ENCODE measurements at places on chromosomes 4 and X.
A peak's percentile ranks its signal among the peaks of the same experiment; 100 is the strongest.

DNA sequence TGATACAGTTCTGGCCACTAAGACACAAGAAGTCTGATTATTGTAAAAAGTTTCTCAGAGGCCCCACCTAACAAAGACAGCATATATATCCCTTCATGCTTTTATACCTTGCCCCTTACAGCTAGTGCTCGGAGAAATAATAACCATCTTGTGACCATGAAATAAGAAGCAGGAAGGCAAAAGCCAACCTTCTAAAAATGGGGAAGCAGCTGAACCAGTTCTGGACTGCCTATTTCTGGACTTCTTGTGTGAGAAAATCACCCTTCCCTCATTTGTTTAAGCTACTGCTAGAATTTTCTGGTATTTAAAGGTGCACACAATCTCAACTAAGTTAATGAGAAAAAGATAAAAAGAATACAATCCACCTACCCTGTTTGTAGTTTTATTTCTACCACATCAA lies 87.5 kb downstream of the CNOT6L start:
- DNase-seq: no peak

GRCh38 chrX:22481436-22481835 lies 208.7 kb downstream of the CBLL2 start:
- DNase-seq: no peak

DNA sequence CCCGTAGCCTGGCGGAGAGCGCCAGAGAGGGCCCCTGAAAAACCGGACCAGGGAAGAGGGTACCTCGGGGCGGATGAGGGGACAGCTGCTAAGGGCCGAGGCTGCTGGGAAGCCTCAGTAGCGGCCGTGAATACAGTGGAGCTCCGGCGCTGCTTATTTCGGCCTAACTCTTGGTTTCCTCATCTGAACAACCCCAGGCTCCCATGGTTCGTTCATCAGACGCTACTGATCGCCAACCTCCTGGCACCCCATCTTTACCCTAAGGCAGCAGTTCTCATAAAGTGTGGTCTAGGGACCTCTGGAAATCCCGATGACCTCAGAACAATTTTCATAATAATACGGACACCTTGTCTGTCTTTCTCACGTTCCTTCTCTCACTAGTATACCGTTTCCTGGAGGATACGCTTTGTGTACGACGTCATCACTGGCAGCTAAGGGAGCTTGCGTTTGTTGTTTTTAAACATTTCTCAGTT lies 645 bp upstream of the RAB28 start:
- no peak for DNase-seq

GRCh38 chrX:118254611-118255010 lies 91.3 kb upstream of the WDR44 start:
- peak; percentile 31 for DNase-seq

GRCh38 chr4:123667496-123667895 lies 270.9 kb downstream of the SPRY1 start:
- DNase-seq: no peak

DNA sequence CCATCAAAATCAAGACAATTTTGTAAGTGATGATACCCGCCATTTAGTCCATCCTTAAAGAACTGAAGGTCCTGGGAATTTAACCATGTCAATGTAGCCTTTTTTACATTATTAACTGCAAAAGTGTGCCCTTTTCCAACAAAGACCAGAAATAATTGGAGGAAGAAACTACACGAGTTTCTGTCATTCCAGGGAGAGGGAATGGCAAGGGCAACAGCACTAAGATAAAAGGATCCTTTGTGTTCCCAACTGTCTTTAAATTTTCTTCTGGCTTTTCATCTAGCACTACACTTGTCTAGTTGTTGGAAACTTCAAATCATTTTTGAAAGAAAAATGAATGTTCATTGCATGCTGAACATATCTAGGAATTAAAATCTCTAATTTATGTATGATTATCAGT lies 286.2 kb downstream of the GALNTL6 start:
- DNase-seq: no peak

- peak; percentile 78 for DNase-seq
These were observed at the start of gene FAM47E for GRCh38 chr4:76251441-76252270. Gene FAM47E, plus strand, starts transcription at chr4:76251721. Its CDS starts 26 bp downstream, at chr4:76251747.

- no peak for DNase-seq
These were observed 37.9 kb downstream of the RBBP7 start for GRCh38 chrX:16832301-16832700.

- DNase-seq: no peak
These were observed 188.4 kb downstream of the SLC7A11 start for GRCh38 chr4:138053641-138054301.

- no peak for DNase-seq
These were observed 1489.8 kb downstream of the STIM2 start for GRCh38 chr4:28350485-28350884.

DNA sequence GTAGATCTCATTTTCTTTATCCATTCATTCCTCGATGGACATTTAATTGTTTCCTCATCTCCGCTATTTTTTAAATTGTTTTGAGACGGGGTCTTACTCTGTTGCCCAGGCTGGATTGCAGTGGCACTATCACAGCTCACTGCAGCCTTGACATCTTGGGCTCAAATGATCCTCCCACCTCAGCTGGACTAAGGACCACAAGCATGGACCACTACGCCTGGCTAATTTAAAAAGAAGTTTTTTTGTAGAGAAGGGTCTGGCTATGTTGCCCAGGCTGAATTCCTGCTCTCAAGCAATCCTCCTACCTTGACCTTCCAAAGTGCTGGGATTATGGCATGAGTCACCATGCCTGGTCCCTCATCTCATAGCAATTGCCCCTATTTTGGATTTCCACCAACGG lies 7.0 kb upstream of the TRIML1 start:
- no peak for DNase-seq

DNA sequence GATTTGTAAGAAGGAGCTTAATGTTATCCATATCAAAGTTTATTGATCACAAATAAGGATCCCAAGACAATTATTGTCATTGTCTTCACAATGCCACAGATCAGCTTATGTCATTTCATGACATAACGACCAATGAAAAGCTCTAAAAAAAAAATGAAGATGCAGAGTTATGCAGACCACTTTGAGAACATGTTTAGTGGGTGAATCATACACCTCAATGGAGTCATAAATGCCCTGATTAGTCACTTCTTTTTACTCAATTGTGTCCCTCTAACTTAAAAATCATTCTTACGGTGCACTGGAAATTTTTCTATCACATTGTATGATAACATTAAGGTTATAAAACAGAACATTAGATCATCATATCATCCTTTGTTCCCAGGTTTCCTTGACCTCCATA lies 87.6 kb upstream of the GABRG1 start:
- no peak for DNase-seq

DNA sequence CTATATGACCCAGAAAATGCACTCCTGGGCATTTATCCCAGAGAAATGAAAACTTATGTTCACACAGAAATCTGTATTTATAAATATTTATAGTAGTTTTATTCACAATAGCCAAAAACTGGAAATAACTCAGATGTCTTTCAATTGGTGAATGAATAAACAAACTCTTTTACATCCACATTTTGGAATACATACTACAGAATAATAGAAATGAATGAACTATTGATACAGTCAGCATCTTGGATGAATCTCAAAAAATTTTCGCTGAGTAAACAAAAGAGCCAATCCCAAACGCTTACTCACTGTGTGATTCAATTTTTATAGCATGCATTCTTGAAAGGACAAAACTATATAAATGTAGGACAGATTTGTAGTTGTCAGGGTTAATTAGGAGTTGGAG lies 75.1 kb upstream of the HTR2C start:
- DNase-seq: no peak

DNA sequence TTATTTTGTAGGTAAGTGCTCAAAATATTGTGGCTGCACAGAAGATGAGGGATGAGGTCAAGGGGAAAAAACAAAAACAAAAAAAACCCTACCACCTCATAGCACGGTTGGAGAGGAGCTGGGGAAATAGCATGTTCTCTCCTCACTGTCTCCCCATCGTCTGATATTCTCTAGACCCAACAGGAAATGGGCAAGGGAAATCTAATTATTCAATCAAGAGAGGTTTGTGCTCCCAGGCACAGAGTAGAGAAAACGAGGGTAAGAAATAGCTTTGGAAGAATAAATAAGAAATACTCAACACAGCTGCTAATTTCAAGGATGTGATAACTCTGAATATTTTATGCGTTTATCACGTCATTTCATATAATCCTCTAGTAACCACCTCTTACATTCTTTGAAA lies 619.2 kb upstream of the GNPDA2 start:
- no peak for DNase-seq

- peak; percentile 65 for DNase-seq
These were observed 31.5 kb downstream of the PRPS1 start for GRCh38 chrX:107659768-107660167.

DNA sequence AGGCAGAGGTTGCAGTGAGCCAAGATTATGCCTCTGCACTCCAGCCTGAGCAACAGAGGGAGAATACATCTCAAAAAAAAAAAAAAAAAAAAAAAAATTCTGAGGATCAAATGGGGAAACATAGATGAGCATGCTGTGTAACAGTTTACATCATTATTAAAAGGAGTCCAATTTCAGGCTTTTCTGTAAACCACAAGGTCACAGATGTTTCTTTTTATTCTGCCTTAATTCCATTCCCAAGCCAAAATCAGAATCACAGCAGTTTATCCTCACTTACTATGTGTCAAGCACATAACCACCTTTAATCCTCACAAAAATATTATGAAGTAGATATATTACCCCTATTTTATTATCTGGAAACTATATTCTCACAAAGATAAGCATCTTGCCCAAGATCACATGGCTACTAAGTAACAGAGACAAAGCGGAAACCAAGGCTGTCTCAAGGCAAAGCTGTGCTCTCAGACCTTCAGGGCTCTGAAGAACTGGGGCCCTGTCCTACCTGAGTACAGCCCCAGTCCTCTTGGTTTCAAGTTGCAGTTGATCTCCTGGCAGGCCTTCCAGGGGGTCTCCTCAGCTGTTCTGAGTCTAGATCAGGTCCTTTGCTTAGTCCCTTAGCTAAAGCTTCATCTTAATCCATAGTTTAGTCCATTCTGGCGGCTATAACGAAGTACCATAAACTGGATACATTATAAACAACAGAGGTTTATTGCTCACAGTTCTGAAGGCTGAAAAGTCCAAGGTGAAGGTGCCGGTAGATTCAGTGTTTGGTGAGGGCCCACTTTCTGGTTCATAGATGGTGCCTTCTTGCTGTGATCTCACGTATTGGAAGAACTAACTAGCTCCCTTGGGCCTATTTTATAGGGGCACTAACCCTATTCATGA lies 141.3 kb downstream of the PALLD start:
- no peak for DNase-seq

- DNase-seq: no peak
These were observed 90.4 kb upstream of the VCX3B start for GRCh38 chrX:8374041-8374825.

GRCh38 chrX:123085311-123085940 lies 98.7 kb upstream of the GRIA3 start:
- no peak for DNase-seq

GRCh38 chr4:77110730-77111129 lies 34.9 kb upstream of the CCNI start:
- DNase-seq: no peak

- DNase-seq: no peak
These were observed 490.4 kb upstream of the ZFP42 start for GRCh38 chr4:187504974-187505797.

DNA sequence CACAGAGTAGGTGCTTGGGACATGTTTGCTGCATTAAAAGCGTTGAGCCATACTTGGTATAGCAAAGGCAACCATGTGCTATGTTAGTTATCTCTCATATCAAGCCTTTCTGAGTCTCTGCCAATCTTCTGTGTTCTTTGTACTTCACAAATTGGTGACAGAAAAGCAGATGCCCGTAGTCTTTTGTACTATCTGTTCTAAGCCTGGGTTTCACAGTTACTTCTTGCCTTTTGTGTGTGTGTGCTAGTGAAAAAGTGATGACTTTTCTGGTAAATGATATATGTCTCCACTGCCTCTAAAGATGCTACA lies 16.1 kb upstream of the KLHL2 start:
- no peak for DNase-seq

- DNase-seq: no peak
These were observed 2353.6 kb downstream of the PCDH7 start for GRCh38 chr4:33073811-33074210.

DNA sequence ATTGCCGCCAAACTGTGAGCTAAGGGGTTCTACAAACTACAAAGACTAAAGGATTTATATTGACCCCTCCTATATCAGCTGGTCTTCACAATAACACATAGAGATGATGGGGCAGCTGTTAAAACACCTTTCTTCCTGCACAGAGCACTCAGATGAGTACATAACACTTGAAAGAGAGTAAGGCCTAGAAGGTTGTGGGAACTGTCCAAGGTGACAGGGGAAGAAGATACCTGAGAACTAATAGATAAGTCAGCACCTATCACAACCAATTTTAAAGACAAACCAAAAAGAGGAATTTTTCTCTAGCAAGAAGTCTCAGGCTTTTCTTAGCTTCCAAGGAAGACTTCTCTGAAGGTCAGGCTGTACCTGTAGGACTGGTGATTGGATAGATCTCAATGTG lies 19.1 kb upstream of the CXCL6 start:
- DNase-seq: no peak

DNA sequence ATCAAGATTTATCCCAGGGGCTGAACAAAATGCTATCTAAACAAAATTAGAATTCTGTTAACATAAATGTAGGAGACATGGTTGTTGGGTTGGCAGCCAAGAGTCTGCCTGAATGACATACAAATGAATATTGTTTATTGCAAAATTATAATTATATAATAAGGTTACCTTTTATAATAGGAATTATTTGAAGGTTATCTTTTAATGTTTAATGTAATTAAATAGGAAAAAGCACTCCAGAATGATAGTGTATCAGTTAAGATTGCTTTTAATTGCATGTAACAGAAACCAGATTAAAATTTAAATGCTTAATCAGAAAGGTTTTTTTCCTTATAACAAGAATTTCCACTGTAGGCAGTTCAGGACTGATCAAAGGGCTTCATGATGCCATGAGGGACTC lies 42.0 kb upstream of the STPG2 start:
- no peak for DNase-seq

- peak; percentile 79 for DNase-seq
These were observed 57.6 kb upstream of the LGI2 start for GRCh38 chr4:25088093-25088952.

GRCh38 chr4:94354474-94354896 lies 11.8 kb upstream of the HPGDS start:
- DNase-seq: no peak

DNA sequence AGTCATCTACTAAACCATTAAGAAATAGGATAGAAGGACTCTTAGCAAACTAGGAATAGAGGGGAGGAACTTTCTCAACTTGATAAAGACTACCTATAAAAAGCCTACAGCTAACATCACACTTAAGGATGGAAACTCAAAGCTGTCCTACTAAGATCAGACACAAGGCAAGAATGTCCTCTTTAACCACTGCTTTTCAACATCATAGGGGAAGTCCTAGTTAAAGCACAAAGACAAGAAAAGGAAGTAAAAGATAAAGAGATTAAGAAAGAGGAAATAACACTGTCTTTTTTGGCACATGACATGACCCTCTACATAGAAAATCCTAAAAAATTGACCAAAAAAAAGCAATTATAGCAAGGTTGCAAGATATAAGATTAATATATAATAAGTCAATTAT lies 136.6 kb downstream of the FBXW7 start:
- no peak for DNase-seq

GRCh38 chrX:120308558-120308957 lies 2.7 kb downstream of the TMEM255A start:
- no peak for DNase-seq

GRCh38 chr4:81954271-81954670 lies 419.5 kb downstream of the HNRNPD start:
- no peak for DNase-seq
